ENCODE measurements at places on chromosomes 12 and 14.

DNA sequence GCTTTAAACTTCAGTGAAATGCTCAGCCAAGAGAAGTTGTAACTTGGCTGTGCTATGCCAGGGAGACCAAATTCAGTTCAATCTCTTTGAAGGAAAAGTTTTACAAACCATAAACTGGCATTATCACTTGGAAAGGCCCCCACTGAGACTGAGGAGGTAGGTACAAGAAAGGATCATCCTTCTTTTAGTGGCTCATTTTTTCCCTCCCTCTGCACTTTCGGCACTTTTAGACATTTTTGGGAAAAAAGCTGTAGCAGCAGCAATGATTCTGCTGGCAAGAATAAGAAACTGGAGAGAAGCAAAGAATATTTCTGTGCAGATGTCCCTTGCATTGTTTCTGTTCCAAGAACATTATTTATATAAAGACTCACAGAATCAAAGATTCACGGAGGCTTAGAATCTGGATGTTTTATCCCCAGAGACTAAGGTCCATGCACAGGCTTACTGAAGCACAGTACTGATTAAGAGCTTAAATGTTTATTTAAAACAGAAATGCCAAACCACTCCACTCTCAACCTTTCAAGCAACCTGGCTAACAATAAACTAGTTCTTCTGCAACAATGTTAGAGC is 12.3 kb downstream of the ZC2HC1C start:
- no peak for DNase-seq

DNA sequence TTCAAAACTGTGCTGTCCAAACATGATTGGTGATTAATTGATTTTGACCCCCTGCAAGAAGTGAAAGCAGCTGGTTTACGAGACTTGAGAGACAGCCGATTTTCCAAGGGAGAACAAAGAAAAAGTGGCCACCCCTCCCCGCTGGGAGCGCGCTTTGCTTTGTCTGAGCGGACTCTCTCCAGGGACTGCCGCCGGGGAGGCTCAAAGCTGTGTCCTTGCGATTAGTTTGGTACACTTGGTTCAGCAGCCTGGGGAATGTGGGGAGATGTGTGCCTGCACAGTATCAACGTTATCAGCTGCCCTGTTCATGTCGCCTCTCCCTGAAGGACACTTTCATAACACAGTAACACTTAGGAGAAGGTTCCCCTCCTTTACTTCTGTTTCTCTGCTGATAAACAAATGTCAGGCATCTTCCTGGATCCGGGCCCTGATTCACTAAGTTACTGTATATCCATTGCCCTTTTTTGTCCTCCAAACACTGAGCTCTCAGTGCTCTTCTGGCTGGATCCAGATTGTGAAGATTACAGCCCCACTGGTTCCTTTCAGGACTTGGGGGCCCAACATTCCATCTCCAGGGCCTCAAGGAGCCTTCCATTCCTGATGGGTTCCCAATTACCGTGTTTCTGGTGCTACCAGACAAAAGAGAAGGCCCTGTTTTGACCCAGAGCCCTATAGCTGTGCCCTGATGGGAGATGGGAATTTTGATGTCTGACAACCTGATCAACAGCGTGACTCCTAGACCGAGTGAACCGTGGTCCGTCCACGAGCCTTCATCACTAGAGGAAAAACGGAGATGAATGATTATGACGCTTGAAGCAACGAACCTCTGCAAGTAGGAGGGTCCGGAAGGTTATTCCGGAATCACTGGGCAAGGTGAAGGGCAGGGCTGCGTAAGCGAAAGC is 31.7 kb upstream of the TUBA1C start:
- DNase-seq = peak; percentile 56

DNA sequence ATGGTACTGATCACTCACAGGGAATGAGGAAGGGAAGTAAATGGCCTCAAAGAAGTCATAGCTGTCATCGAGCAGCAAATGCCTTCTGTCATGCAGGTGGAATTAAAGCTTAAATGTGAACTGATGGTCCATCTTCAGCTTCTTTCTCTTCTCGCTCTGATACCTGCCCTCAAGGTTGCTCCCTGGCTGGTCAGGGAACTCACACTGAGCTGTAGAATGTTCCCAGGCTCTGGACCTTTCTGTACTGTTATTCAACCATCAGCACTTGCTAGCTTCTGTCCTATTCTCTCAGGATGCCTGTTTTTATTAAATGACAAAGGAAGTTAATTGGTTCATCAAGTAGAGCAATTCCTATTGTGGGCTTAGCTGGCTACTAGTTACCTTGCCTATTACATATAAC is 463.8 kb downstream of the APAF1 start:
- DNase-seq = no peak

- no peak for DNase-seq
Measured at GRCh38 chr12:120012067-120012621, 23.1 kb downstream of the BICDL1 start.

DNA sequence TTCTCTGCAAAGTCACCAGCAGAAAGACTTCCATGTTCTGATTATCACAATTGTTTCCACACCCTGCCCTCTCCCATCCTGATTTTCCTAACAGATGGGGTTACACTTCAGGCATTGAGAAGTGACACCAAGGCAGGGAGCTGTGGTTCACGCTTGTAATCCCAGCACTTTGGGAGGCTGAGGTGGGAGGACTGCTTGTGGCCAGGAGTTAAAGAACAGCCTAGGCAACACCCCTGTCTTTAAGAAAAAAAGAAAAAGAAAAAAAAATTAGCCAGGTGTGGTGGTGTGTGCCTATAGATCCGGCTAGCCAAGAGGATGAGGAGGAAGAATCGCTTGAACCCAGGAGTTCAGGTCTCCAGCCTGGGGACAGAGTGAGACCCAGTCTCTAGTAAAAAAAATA is 5.2 kb downstream of the PPP1CC start:
- no peak for DNase-seq

DNA sequence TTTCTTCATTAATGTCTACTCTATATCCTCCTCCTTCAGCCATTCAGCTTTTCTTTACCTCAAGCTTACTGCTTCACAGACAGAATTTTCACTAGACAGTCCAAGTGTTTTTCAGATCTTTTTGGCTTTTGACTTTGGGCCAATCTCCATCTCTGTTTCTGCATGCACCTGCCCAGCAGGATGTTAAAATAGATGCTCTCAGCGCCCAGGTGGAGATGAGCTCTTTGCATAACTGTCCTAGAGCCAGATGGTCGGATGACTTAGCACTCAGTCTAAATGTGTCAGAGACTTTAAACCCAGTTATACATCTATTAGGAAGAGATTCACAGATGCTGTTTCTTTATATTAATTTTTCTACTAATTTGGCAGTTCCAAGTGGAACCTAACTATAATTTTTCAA is 80.3 kb upstream of the SSTR1 start:
- DNase-seq = peak; percentile 48

DNA sequence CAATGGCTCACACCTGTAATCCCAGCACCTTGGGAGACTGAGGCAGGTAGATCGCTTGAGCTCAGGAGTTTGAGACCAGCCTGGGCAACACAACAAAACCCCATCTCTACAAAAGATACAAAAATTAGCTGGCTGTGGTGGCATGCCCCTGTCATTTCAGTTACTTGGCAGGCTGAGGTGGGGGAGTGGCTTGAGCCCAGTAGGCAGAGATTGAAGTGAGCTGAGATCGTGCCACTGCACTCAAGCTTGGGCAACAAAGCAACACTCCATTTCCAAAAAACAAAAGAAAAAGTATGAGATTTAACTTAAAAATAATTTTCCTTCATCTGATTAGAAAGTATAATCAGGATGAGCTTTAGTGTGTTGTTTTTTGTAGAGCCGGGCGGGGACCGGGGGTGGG is 47.9 kb upstream of the BCAT1 start:
- no peak for DNase-seq

Measured in NCI-H1105 (cell line).